ENCODE measurements at places on chromosomes 5 and 9. TPM values are rescaled to one million over a fixed set of nuclear protein-coding genes. Genes with fewer than 3 reads are reported as not detected.

- DNase-seq, result no peak
Measured at GRCh38 chr5:144032375-144032774, 138.1 kb downstream of the YIPF5 start.

GRCh38 chr5:173302546-173303155, 25.6 kb downstream of the STC2 start:
- no peak for DNase-seq

PCDHB14 gene
- 10.1 TPM for total RNA-seq

RHOBTB3 gene
- 282 TPM for total RNA-seq

RNF180 gene
- total RNA-seq, result 23.8 TPM

All from urinary bladder (tissue), 4 donors.